ENCODE measurements at places on chromosomes 11 and 22.

DNA sequence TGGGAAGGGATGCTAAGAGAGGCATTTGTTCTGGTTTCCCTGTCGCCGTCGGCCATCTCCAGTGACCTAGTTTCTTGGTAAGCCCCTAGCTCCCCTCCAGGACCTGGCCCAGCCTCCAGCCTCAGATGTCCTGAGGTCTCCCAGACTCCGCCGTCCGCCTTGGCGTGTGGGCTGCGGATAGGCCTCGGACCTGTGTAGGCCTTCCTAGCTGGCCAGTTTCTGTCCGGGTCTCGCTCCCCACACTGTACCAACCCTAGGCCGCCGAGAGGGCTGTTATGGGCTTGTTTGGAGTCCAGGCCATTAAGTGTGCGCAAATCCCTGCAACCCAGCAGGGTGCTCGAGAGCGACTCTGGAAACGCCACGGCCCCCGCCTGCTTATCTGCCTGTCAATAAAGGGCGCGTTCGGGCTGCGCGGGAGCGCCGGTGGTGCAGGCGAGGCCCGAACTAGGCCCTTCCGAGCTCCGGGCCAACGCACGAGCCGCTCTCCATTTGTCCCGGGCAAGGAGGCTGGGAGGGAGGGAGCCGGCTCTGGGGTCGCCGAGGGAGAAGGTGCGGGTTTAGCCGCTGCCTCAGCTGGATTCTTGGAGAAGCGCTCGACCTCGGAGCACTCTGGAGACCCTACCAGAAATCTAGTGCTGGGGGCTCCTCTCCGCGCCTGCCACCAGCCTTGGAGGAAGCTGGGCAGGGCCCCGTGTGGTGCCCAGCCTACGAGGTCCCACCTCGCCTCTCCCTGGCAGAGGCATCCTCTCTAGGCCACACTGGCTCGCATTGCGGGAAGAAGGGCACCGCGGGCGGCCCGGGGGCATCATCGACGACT lies 8.7 kb upstream of the PAX6 start:
- DNase-seq: no peak

GRCh38 chr22:42933485-42934091 lies 76.5 kb upstream of the ARFGAP3 start:
- peak; percentile 93 for DNase-seq

- no peak for DNase-seq
Observed at GRCh38 chr11:131973061-131973460, 602.6 kb downstream of the NTM start.

DNA sequence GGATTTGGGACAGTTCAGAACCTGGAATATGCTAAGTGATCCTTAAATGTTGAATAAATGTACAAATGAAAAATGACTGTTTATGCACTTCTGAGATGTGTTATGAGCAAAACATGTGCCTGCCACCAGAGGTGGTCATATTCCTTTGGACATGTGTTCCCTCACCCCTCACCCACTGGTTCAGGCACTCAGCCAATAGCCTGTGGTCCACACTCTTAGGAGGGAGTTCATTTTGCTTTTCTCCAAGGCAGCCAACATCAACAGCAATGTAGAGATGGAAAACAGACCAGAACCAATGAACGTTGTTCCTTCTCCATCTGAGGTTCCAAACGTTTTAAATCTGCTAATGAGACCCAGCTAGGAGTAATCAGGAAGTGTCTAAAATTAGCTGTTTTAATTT lies 44.0 kb downstream of the RPUSD4 start:
- no peak for DNase-seq

GRCh38 chr22:38631724-38632123 lies 24.5 kb downstream of the FAM227A start:
- no peak for DNase-seq

GRCh38 chr11:73171436-73172161 lies 29.5 kb upstream of the FCHSD2 start:
- DNase-seq: no peak
